ENCODE measurements at places on chromosomes 4 and X.
A peak's percentile ranks its signal among the peaks of the same experiment; 100 is the strongest.

DNA sequence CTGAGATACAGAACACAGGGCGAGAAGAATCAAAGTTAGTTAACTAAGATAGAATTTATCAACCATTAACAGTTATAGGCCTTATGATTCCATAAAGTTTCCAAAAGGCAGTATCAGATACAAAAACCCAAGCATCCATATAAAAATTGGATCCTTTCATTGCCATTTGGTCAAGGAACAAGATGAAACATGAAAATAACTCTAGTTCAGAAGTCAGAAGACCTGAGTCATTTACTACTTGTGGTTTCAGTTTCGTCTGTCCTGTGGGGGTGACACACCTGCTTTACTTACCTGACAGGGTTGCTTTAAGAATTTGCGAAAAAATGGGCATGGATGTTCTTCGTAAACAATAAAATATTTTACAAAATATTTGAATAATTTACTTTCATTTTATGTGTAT is 130.8 kb downstream of the ANAPC10 start:
- no peak for DNase-seq

DNA sequence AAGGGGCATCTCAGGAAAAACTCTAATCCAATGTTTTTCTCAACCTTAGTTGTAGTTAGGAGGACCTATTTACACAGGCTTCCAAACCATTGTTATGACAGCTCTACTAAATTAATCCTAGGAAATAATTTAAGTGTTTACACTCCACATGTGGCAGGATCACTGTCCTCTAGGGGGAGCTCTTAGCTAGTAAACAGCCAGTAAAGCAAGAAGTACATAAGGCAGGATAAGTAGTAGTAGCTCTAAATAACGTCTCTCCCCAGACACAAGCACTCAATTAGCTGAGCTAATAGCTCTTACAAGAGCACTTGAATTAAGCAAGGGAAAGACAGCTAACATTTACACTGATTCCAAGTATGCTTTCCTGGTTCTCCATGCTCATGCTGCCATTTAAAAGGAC is 37.3 kb downstream of the NUDT11 start:
- DNase-seq = no peak

GRCh38 chr4:86307432-86307831 is 52.4 kb downstream of the MAPK10 start:
- no peak for DNase-seq

- DNase-seq = no peak
Observed at GRCh38 chrX:39399387-39399786, 598.1 kb downstream of the MID1IP1 start.

GRCh38 chr4:31545755-31546154 is 825.6 kb downstream of the PCDH7 start:
- DNase-seq = no peak

GRCh38 chr4:184288451-184289178 is 70.9 kb upstream of the ENPP6 start:
- DNase-seq = no peak

GRCh38 chr4:88533937-88534750 is 10.6 kb upstream of the PYURF start:
- DNase-seq = no peak

- DNase-seq = no peak
Observed at GRCh38 chrX:49233887-49234555, 881 bp upstream of the CACNA1F start.

GRCh38 chrX:136847874-136848273 is 32.7 kb downstream of the RBMX start:
- DNase-seq = no peak

DNA sequence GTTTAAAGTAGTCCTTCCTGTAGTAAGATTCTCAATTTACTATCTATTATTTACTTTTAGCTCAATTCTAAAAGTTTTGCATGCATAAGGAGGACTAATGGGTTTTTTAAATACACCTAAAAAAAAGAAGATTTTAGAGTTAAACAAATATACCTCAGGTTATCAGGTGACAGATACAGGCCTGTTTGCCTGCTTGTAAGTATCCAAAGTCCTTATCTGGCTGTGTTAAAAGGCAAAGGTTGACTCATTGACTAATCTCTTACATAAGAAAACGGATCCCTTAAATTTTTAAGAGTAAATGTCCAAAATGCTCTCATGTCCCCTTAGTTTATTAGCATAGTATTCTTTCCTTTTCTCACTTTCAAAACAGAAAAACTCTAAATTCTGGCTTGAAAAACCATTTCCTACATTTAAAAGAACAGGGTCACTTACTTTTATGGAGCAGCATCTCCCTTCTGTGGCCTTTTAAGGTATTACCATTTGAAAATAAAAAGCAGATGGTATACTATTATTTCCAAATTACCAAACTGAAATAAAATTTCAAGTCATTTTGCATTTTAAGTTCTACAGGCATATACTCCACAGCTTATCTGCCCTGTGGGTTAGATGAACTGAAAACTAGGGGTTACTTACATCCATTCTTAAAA is 4.5 kb downstream of the CBR4 start:
- no peak for DNase-seq

DNA sequence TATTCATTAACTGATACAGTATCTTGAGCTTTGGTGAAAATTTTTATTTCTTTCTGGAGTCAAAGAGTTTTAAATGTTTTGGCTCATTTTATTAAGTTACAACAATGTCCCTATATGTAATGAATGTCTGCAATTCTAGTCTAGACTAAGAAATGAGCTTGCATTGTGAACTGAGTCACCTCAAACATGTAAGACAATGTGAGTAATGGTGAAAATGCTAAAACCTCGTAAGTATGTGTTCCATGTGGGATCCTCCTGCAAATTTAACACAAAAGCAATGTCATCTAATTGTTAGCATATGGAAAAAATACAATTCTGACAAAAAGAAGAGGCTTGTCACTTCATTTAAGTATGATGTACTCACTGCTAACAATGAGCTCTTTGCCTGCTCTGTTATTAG is 480.5 kb upstream of the FSTL5 start:
- DNase-seq = no peak

DNA sequence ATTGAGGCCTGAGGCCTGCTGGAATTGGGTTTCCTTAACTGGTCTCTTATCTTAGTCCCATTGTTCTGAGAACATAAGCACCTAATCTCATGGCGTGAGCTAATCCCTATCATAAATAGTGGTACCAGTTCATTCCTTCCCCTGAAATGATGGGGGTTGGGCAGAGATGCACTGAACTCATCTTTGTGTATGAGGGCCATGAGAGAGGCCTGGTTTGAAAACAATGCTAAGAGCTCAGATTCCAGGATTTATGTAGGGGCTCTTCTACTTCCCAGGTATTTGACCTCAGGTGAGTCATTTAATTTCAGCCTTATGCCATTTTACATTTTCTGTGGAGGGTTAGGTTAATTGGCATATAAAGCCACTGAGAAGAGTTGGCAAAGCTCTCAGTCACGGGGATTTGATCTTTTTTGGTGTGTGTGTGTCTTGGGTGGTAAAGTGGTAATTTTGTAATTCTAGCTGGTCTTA is 4.4 kb downstream of the RBM3 start:
- no peak for DNase-seq

GRCh38 chr4:54475546-54475945 is 182.2 kb upstream of the KIT start:
- no peak for DNase-seq

- no peak for DNase-seq
Observed at GRCh38 chr4:108488865-108489264, 131.5 kb upstream of the RPL34 start.

DNA sequence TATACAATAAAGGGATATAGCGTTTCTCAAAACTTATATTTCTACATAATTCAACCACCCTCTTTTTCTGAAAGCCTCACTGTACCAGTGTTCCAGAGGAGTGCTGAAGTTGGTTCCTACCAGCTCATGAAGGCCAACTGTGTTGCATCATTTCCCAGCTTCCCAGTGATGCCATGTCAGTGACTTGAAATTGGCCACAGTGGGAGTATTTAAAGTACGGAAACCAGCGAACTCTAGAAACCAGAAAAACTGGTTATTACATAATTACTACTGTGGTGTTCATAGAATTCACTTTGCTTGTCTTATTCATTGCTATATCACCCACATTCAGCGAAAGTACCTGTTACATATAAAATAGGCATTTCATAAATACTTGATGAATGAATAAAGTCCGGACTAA is 135.4 kb downstream of the GC start:
- DNase-seq = no peak

DNA sequence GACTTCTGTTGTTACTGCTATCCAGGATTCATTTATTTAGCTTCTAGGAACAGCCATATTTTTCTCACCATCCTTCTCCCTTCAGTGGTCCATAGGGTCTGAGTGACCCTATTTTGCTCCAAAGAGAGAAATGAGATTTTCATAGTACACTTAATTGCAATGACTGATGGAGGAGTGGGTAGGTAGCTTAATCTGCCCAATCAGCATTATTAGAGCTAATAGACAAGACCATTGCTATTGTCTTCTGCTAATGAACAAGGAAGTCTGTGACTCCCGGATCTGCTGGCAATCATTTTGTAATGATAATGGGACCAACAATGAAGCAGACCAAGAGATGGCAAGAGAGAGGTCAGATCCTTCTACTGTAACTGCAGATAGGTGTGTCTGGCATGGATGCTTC is 271.4 kb upstream of the SLC7A11 start:
- DNase-seq = no peak

DNA sequence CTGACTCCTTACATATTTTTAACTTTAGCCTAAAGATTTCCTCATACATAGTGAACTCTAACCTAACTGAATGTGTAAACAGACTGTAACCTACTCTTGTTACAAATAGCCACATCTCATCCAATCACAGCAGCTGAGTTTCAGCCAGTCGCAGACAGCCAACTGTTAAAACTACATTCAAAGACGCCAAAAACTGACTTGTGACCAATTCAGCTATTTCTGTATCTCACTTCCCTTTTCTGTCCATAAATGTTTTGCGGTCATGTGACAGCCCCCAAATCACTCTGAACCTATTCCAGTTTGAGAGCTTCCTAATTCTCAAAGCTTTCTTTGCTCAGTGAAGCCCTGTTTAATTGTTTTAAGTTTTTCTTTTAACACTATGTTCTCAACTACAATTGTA is 2731.9 kb downstream of the ARAP2 start:
- no peak for DNase-seq

- DNase-seq = no peak
Observed at GRCh38 chr4:19514276-19515070, 737.2 kb upstream of the SLIT2 start.

- no peak for DNase-seq
Observed at GRCh38 chrX:39714471-39714870, 383.3 kb downstream of the BCOR start.

DNA sequence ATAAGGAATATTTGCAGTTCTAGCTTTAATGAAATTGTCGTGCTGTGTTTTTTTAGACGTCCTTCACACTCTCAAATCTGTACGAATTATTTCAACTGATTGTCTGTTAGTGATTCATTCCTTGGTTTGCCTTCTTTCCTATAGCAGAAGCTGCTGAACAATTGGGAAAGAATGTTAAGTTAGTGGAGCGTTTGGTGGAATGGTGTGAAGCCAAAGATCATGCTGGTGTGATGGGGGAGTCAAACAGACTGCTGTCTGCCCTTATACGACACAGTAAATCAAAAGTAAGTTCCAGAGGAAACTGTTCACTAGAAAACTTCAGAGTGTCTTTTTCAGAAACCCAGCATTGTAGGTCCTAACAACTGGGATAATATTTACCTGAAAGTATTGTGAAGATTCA is 159.9 kb downstream of the RAP1GDS1 start:
- no peak for DNase-seq

DNA sequence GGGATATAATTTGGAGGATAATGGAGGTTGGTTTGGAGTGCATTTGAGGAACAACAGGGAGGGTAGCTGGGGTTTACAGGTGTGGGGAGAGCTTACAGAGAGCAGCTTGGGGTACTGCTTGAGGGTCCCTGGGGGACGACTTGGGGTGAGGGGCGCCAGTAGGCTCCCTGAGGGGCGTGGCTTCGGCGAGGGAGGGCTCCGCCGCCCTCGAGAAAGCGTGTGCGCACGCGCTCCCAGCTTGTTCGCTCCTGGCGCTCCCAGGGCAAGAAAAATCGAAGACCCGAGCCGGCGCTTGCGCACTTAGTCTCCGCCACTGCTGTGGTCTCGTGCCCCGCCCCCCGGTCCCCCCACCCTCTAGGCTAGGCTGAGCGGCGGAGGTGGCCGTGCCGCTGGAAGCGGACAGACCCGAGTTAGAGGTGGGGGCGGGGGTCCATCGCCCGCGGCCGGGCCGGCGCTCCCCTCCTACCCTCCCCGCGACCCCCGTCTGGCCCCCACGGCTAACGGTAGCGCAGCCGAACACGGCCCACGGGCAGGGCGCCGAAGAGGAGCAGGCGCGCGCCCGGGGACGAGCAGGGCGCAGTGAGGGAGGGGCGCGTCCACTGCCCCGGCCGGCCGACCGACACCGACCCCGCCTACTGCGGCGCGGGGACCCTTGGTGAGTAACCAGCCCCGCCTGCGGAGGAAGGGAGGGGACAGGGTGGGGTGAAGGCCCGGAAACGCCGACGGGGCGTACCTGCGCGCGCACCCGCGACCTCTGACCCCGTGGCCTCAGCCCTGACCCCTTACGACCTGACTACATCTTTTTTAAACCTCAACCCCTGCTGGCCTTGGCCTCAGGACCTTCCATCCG is 5.4 kb upstream of the CCDC120 start:
- peak; percentile 73 for DNase-seq

DNA sequence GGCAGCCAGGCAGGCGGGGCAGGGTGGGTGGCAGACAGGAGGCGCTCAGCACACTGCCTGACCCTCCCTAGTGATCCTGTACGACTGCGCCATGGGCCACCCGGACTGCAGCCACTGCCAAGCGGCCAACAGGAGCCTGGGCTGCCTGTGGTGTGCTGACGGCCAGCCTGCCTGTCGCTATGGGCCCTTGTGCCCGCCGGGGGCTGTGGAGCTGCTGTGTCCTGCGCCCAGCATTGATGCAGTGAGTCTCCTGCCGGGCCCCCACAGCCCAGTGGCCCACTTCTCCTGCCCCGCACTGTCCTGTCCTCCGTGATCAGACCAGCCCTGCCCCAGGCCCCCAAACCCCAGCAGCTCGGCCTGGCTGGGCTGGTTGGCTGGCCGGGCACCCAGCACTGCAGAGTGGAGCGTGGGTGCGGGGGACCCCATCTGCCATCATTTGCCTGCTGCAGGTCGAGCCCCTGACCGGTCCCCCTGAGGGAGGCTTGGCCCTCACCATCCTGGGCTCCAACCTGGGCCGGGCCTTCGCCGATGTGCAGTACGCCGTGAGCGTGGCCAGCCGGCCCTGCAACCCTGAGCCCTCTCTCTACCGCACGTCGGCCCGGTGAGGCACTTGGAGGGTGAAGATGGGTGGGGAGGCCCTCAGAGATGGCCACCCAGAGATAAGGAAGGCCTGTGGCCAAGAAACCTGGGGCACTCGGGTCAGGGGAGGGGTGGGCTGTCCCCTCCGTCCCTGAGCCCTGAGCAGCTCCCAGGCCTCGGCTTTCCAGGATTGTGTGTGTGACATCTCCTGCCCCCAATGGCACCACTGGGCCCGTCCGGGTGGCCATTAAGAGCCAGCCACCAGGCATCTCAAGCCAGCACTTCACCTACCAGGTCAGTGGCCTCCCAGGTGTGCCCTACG is 7.6 kb downstream of the PLXNB3 start:
- DNase-seq = no peak

DNA sequence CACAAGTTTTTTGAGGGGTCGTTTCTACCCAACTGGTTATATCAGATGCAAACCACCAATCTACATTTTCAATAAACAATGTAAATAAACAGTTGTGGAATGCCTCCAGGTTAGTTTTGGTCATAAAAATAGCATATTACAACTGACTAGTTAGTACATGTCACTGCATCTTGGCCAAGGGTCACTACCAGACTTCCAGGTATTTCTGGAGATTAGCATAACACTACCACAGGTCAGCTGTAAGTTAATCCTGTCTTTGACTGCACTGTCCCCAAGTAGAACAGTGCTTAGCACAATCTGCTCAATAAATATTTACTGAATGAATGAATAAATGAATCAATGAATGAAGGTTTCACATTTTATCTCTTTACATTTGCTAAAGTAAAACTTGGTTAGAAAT is 64.4 kb downstream of the TBC1D19 start:
- no peak for DNase-seq
